ENCODE measurements at places on chromosomes 1 and 21. TPM values are rescaled to one million over a fixed set of nuclear protein-coding genes. Genes with fewer than 3 reads are reported as not detected.

Gene KAZN
- total RNA-seq = 2.5 TPM

Gene GSTM1
- total RNA-seq = not detected

Gene ABCG1
- 2.0 TPM for total RNA-seq

Gene RIPK4
- total RNA-seq = 333 TPM

Gene AADACL3
- not detected for total RNA-seq

Gene HCRTR1
- not detected for total RNA-seq

Gene BACE2
- 89.2 TPM for total RNA-seq

Gene IGSF9
- 19.9 TPM for total RNA-seq

Gene RPTN
- not detected for total RNA-seq

Gene S100A8
- total RNA-seq = 0.29 TPM

Gene KIAA0040
- total RNA-seq = 19.4 TPM

Gene NCMAP
- 1.8 TPM for total RNA-seq

- DNase-seq = no peak
These were observed 96.6 kb downstream of the ASTN1 start for GRCh38 chr1:177067752-177068410.

- no peak for DNase-seq
These were observed 16.7 kb downstream of the LPAR3 start for GRCh38 chr1:84876353-84876752.

DNA sequence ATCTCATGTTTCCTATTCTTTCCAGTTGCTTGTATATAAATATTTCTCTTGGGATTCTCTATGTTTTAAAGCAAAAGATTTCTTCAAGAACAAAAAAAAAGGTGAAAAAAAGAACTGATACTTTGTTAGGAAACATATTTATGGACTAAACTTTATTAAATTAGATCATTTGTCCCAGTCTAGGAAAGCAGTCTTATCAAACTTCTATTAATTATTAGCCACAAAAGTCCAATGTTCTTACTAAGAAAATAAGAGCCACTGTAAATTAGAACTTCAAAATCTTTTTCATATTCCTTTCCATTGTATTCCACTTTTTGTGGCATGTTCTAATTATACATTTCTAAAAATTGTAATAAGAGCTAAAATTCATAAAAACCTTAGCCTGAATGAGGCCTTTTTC, 175.2 kb downstream of the TYW3 start:
- DNase-seq = no peak

DNA sequence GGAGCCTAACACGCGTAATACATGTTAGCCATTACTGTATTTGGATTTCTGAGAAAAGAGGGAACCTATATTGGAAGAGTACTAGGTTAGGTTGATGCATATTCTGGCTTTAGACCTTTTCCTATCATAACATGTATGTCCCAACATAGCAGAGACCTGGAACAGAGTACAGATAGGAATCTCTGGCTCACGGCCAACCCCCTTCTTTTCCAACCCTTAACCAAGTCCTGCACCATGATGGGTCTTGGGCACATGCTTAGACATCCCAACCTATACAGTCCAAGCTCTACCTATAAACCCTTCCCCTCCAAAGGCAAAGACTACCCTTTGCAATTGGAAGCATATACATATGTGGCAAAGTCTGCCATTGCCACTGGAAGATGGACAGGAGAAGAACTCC, 227.9 kb downstream of the TM2D1 start:
- DNase-seq = peak; percentile 23

GRCh38 chr1:104636581-104636980, 886.9 kb downstream of the AMY1C start:
- peak; percentile 33 for DNase-seq

GRCh38 chr1:173827611-173828010, 2.9 kb upstream of the CENPL start:
- DNase-seq = peak; percentile 84

DNA sequence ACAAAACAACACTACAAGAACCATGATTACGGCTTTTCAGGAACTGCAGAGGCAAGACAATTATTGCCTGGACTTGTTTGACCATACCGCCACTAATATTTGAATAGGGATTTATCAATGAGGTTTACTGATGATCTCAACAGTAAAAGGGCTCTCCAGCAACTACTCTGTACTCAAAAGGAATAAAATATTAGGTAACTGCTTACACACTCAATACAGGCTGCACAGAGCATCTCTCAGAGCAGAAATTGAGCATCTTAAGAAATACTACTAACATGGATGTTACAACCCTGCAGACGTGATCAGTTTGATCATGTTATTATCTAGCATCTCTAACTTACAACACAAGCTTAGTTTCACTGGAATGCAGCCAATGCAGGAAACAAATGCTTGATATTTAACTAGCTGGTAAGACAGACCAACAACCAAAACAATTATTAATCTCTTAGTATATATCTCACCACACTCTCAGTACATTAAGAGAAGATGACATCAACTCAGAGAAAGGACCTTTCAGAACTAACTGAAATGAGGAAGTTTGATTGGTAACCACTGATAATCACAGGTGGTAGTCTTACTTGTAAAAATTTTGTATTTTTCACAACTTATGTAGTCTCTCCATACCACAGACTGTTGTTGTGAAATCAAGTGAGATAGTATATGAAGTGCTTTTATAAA, 52.2 kb downstream of the PUM1 start:
- no peak for DNase-seq

GRCh38 chr1:214154596-214155292, 126.2 kb upstream of the SMYD2 start:
- no peak for DNase-seq

DNA sequence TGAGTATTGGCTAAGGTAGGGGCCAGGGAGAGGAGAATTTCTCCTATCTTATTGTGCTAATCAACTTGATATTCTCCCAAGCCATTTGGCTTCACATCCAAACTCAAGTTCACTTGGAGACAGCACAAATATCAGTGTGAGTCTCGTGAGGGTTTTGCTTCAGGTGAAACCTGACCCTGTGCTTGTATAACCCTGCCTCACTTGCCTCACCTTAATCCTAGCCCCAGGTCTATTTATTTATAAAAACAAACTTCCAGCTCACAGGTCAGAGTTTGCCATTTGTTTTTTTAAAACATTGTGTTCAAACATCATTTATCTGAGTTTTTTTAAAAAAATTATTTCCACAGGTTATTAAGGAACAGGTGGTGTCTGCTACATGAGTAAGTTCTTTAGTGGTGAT, 19.9 kb downstream of the HAO2 start:
- no peak for DNase-seq

GRCh38 chr1:244104309-244105060, 53.4 kb downstream of the ZBTB18 start:
- DNase-seq = peak; percentile 84

- no peak for DNase-seq
These were observed 37.8 kb downstream of the ELK4 start for GRCh38 chr1:205593967-205594366.

DNA sequence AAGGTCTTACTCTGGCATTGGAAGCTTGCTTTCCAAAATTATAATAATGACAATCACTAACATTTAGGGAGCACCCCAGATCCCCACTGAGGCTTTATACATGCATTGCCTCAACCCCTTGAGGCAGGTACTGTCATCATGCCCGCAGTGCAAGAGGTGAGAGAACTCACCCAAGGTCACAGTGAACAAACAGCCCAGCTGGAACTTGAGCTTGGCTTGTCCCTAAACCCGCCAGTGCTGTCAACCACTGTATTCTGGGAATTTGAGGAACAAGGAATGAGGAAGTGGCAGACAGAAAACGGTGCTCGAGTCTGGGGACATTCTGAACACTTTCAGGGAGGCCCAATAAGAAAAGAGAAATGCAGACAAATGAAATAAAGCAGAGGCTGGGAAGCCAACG, 34.6 kb upstream of the TLR5 start:
- no peak for DNase-seq

DNA sequence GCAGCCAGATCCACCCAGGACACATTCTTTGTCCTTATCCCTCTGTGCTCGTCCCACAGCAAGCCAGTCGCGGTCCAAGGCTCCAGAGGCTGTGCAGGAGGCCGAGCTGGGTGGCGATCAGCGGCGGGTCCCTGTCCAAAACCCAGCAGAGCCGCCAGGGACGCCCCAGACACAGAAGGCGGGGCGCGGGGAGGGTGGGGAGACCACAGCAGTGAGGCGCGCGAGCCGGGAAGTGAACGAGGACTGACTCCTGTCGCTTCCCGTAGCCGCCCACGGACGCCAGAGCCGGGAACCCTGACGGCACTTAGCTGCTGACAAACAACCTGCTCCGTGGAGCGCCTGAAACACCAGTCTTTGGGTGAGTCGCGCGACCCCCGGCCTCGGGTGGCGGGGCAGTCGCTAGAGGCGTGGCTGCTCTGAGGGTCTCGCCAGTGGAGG, at the start of gene LGALS8:
Gene LGALS8 (plus strand): TSS at position 279 of the 438 bp plus-strand sequence. CDS start 2,089 bp downstream, outside the sequence.
- DNase-seq = peak; percentile 67

DNA sequence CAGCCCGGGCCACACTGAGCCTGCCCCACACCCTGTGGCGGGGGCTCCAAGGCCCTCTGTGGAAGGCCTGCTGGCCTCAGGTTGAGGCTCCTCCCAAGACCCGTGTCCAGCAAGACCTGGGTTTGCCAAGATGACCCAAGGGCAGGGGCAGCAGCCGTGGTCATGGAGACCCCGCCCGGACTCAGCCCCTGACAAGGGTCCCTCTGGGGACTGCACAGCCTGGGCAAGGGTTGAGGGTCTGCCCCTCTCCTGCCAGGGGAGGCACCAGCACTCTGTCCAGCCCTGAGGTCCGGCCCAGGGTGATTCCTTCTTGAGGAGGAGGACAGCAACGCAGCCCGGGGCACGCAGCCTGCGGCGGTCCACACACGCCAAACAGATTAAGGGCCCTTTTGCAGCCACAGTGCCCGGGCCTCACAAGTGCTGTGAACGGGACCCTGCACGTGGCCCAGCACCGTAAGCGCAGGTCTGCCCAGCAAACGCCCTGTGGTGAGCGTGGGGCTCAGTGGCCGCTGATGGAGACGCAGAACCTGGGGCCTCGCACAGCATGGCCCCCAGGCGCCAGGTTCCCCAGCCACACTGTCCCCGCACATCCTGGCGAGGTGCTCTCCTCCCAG, 3.4 kb downstream of the SPATC1L start:
- no peak for DNase-seq

GRCh38 chr1:237205400-237206064, 163.5 kb downstream of the RYR2 start:
- DNase-seq = no peak

DNA sequence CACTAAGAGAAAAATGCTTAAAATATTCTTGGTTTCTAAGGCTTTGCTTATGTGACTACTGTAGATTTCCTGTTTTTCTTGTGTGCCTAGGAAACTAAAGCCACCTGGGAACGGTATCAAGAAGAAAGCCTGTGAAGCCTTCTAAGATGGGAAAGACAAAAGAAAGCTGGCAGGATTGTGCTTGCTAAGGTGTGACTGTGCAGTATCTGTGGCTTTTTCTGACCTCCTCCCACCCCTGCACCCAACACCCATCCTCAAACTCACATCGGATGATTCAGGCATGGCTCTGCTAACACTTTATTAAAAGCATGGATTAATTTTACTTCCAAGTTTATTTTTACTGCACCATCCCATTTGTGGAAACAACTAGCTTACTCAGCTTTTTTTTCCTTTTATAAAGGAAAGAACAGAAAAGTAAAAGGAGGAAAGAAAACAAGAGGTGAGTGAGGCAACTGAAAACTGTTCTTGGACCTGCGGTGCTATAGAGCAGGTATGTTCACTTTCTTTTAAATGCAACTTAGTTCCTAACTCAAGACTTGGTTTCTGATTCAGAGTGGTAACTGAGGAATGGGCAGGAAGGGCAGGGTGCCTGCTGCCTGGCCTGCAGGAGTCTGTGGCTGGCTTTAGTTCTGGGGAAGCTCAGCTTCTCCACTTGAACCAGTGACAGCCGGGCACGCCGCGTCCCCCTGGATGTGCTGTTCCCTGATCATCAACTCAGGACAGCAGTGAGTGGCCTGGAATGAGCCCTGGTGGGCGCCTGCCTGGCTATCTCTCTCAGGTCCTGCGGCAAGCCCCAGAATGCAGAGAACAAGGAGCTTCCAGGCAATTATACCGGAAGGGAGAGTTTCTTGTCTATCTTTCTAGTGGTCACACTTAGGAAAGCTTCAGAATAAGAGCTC, at the start of gene GBP6:
Gene GBP6 (plus strand): TSS at position 422 of the 899 bp plus-strand sequence. CDS start 4,493 bp downstream, outside the sequence.
- DNase-seq = peak; percentile 55

DNA sequence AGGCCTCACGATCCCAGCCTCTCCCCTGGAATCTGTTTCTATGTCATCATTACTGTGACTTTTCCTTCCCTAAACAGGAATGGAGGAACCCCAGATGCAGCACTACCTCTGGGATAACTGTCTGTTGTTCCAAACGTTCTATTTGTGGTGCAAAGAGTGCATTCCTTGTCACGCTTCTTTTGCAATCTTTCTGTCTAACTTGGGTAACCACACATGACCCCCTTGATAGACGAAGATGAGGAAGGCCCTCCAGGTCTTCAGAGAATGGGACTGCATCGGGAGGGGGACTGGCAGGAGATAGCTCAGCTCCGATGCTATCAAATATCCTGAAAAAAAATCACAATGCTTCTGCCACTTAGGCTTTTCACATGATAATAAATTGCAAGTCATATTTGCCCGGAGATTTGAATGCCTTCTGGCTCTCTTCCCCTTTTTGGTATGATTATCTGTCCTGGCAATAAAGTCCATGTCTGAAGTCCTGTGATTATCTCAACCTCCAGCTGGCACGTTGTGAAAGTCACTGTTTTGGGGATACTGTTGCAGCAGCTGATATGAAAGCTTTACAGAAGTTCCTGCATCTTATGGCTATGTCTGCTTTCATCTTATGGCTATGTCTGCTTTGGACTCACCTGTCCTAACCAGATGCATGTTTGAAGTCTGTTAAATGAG, 148.7 kb upstream of the LMO4 start:
- DNase-seq = no peak

- peak; percentile 38 for DNase-seq
These were observed 623 bp downstream of the GNG4 start for GRCh38 chr1:235648954-235649367.

GRCh38 chr1:15064217-15064929, 89.2 kb upstream of the TMEM51 start:
- DNase-seq = peak; percentile 22

DNA sequence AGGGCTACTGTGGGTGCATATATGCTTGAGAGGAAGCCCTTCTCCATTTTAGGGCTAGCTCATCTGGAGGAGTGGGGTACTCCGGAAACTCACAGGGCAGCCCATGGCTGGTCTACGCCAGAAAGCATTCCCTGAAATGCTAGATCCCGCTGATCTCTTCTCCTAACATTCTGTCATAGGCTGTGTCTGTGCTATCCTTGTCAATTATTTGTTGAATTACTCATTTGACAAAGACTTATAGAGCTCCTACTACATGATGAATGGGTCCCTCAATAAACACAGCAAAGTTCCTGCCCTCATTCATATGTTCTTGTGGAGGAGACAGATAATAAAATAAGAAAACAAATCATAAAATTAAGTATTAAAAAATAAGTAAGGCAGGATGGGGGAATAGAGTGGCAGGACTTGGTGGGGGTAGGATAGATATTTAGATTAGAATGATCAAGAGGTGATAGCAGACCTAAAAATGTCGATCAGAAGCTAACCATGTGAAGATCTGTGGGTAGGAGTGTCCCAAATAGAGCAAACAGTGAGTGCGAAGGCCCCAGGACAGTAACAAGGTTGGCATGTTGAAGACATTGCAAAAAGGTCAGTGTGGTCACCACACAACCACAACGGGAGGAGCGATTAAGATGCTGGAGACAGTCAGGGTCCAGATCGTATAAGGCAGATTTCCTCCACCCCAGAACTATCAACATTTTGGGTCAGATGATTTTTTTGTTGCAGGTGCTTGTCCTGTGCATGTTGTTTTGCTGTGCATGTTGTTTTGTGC, 13.2 kb downstream of the NGF start:
- DNase-seq = peak; percentile 71

GRCh38 chr1:198563583-198563982, 23.1 kb upstream of the ATP6V1G3 start:
- DNase-seq = peak; percentile 24

- no peak for DNase-seq
These were observed 23.8 kb upstream of the KIAA1614 start for GRCh38 chr1:180888870-180889269.

GRCh38 chr1:17755120-17755519, at the start of gene ACTL8:
Gene ACTL8, plus strand, starts transcription at chr1:17755333. Its CDS starts 67,676 bp downstream, at chr1:17823009.
- no peak for DNase-seq

All from PC-3 (cell line).